Psoas muscle (tissue), 8 donors: ENCODE measurements at places on chromosomes 2 and 18. TPM values are rescaled to one million over a fixed set of nuclear protein-coding genes. Genes with fewer than 3 reads are reported as not detected.

The TMEM198 gene
- 2.1 TPM for total RNA-seq

The TOGARAM2 gene
- 2.2 TPM for total RNA-seq

The PSTPIP2 gene
- 7.0 TPM for total RNA-seq

The MEP1B gene
- total RNA-seq, result not detected

The IL1RL2 gene
- total RNA-seq, result 0.74 TPM

GRCh38 chr18:25278394-25278793 lies 73.6 kb downstream of the ZNF521 start:
- no peak for DNase-seq
